Posterior vena cava (tissue), 2 donors: ENCODE measurements at places on chromosomes 7 and 10.

DNA sequence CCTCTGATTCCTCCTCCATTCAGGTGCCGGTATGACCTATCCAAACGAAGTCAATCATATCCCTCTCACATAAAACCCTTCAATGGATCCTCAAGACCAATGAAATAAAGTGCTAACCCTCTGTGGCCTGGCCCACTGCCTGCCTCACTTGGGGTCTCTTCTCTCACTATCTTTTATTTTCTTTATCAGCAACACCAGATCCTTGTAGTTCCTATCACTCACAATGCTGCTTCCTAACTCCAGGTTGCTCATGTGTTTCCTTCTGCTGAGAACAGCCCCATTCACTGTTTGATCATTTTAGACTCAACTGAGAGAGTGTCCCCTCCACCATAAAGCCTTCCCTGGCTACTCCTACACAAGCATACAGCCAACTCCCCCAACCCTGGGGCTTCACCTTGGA is 180.6 kb downstream of the DOCK4 start:
- DNase-seq, result no peak

GRCh38 chr10:62053860-62054259 is 152.4 kb downstream of the ARID5B start:
- no peak for DNase-seq

GRCh38 chr10:86673216-86673826 is 5.0 kb downstream of the LDB3 start:
- no peak for DNase-seq

- DNase-seq, result no peak
Observed at GRCh38 chr7:46389146-46389545, 468.1 kb upstream of the IGFBP3 start.

- no peak for DNase-seq
Observed at GRCh38 chr10:113583571-113583970, 30.7 kb downstream of the HABP2 start.
